ENCODE measurements at places on chromosomes 1 and 21.
A peak's percentile ranks its signal among the peaks of the same experiment; 100 is the strongest.

DNA sequence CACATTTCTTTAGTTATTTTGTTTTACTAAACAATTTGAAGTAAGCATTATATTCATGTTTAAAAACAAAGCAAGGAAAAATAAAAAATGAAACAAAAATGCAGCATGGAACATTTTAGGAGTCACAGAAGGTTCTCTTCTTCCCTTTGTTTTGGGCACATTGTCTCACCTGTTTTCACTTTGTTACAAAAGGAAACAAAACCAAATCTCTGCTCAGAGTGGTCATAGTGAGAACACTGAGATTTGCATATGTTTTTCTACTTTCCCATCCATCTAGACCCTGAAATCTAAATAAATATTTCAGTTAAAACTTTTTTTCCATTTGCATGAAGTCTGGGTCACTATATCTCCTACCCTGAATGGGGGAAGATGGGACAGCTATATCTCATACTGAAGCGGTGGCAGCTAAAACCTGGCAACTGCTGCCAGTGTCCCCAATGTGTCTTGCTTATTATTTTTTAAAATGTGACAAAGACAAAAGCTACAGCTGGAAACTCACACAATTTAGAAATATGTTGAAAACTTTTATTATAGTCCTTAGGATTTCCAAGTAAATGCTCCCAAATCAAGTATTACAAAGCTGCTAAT, 3.5 kb downstream of the EXOC8 start:
- H3K36me3 ChIP-seq: peaks cover 8% of the 10 kb centered on the region
- no peak for DNase-seq
- H3K27me3 ChIP-seq: no peaks in the 10 kb centered on the region
- peak overlapping the region; percentile 98 for H3K27ac ChIP-seq
- H3K4me3 ChIP-seq: peak overlapping the region; percentile 74

DNA sequence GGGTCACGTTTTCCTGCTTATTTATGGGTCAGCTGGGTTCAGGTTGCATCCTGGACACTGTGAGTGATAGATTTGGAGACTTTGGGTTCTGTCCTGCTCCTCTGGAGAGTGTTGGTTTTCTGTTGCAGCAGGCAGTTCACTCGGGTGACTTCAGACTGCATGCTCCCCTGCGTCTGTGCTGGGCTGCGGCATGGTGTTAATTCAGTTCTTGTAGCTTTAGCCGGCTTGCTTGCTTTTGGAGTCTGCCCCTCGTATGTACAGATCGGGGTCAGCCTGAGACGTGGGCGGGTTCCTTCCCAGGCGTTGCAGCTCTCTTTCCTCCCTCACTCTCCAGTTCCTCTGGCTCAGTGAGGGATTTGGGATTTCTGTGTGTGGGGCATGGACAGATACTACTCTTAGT, 38.0 kb downstream of the PCNT start:
- no peaks in the 10 kb centered on the region for H3K27me3 ChIP-seq
- H3K27ac ChIP-seq: peak overlapping the region; percentile 87
- H3K4me1 ChIP-seq: peaks cover 21% of the 10 kb centered on the region
- DNase-seq: no peak
- peaks cover 6% of the 10 kb centered on the region for H3K36me3 ChIP-seq
- H3K4me3 ChIP-seq: peak overlapping the region; percentile 50

GRCh38 chr1:167767761-167768160, 46.0 kb downstream of the MPZL1 start:
- peaks cover 17% of the 10 kb centered on the region for H3K36me3 ChIP-seq
- no peak for DNase-seq
- H3K4me3 ChIP-seq: no peak overlapping the region

DNA sequence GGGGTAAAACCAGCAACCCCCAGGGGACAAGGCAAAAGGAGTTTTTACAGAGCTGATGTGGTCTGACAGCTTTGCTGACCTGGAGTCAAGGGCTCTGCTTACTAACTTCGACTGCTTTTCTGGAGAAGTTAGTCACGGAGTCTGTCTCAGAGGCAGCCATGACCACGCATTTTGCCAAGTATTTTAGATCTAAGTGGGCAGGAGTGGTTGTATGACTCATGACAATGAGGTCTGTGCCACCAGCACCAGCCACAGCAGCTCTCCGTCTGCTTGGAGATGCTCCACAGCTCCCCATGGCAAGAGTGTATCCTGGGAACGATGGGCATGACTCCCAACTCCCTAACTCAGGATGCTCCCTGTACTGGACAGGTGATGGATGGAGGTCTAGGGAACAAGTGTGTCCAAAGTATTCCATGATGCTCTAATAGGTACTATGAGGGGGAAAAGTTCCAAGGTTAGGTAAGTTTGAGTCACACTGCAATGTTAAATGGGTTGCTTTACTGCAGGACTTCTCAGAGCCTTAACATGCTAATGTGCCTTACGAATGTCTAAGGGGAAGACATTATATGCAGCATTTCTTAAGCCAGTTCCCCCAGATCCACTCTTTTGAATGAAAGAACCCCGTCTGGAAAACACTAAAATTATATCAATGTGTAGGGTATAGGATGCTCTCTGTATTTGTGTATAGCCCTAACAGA, 359.0 kb downstream of the HHAT start:
- no peak for DNase-seq
- no peaks in the 10 kb centered on the region for H3K27me3 ChIP-seq
- H3K36me3 ChIP-seq: no peaks in the 10 kb centered on the region

DNA sequence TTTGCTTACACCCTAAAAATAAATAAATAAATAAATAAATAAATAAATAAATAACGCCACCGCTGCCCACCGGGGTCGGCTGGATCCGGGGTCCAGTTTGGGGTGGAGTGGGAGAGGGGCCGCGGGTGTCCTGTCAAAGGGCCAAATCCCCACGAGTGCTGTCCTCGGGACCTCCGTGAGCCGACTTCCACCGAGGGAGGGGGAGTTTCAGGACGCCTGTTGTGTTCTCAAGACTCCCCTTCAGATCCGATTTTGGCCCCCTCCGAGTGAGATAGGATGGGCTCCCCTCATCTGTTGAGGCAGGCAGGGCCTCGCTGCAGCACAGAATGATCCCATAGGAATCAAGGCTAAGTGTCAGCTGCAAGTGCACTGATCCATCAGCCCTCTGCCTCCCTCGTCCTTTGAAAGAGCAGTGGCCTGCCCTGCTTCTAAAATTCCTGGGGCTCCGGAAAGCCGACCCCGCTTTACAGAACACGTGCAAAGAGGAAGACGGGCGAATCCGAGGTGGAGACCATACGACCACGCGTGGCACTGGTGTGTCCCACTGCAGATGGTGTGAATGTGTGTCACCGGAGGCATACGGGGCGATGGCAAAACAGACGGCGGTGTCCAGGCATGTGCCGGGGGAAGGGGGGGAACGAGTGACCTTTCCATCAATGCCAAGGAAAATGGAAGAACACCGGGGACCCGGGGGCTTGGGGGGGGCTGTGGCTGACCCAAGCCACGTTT, 3880.5 kb downstream of the SRGAP2C start:
- no peak overlapping the region for H3K4me3 ChIP-seq
- no peaks in the 10 kb centered on the region for H3K4me1 ChIP-seq
- no peak for DNase-seq
- H3K36me3 ChIP-seq: no peaks in the 10 kb centered on the region

DNA sequence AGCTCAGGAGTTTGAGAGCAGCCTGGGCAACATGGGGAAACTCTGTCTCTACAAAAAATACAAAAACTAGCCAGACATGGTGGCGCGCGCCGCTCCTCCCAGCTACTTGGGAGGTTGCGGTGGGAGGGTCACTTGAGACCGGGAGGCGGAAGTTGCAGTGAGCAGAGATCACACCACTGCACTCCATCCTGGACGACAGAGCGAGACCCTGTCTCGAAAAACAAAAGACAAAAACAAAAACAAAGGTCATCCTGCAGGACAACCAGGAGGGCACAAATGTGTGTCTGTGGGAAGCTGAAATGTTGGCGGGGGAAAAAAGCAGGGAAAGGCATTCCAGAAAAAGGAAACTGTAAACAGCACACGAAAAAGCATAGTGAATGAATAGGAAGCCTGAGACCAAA, 104.1 kb upstream of the HNRNPU start:
- peak overlapping the region; percentile 99 for H3K27ac ChIP-seq
- H3K4me3 ChIP-seq: no peak overlapping the region
- H3K36me3 ChIP-seq: no peaks in the 10 kb centered on the region
- no peaks in the 10 kb centered on the region for H3K27me3 ChIP-seq

DNA sequence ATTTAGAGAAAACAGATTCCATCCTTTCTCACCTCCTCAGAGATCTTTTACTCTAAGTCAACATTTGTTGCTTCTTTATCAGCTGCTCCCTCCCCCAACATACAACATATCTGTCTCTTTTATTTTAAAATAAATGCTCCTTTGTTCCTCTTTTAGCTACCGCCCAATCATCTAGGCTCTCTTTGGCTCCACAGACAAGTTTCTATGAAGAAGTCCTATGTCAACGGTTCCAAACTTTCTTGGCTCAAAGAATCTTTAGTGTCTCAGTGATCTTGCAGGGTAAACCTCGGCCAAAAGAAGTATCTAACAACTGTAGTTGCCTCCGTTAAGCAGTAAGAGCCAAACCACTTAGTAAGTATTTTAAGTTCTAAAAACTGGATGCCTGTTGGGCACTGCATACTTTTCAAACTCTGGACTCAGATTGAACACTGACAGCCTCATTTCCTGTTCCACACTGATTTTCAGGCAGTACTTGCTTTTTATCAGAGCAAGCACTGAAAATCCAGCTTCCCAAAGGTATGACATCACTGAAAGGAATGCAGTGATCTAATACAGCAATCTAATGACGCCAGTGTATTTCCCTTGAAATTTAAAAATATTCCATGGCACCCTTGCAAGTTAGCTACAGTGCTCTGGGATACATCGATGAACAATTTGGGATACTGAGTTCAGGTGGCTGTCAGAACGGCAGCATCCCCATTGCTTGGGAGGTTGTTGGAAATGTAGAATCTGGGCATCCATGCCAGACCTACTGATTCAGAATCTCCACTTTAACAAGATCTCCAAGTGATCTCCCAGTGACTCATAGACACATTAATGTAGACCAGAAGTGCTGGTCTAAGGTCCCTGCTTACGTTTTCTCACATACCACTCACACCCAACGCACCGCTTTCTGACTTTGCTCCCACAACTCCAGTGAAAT, 26.8 kb downstream of the EGLN1 start:
- H3K4me1 ChIP-seq: peaks cover 58% of the 10 kb centered on the region
- no peaks in the 10 kb centered on the region for H3K27me3 ChIP-seq
- no peaks in the 10 kb centered on the region for H3K36me3 ChIP-seq
- no peak overlapping the region for H3K27ac ChIP-seq
- no peak overlapping the region for H3K4me3 ChIP-seq

DNA sequence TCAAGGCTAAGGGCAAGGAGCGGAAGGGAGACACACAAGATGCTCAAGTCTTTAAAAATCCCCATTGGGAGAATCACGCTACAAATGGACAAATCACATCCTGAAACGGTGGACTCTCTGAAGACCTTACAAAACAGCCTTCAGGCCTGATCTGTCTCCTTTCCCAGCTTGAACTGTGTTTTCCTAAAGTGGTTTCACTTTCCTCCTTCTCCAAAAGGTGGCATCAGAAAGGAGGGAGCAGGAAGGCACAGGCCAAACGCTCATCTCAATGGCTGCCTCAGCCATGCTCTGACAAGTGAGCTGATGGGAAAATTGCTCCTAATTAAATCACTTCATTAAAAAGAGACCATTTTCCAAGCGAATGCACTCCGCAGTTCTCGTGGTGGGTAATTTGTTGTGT, 47.7 kb downstream of the UTP25 start:
- DNase-seq: no peak
- no peaks in the 10 kb centered on the region for H3K4me1 ChIP-seq
- no peak overlapping the region for H3K4me3 ChIP-seq
- peaks cover 77% of the 10 kb centered on the region for H3K27me3 ChIP-seq

- peaks cover 42% of the 10 kb centered on the region for H3K27me3 ChIP-seq
- H3K36me3 ChIP-seq: no peaks in the 10 kb centered on the region
- no peak for DNase-seq
- H3K4me3 ChIP-seq: no peak overlapping the region
These were observed 16.2 kb downstream of the PTGER3 start for GRCh38 chr1:71031426-71031825.

- no peaks in the 10 kb centered on the region for H3K27me3 ChIP-seq
- no peaks in the 10 kb centered on the region for H3K36me3 ChIP-seq
- H3K27ac ChIP-seq: no peak overlapping the region
- H3K4me3 ChIP-seq: no peak overlapping the region
These were observed 166.6 kb upstream of the COL11A1 start for GRCh38 chr1:103274886-103275285.

GRCh38 chr1:192936313-192937018, 122.7 kb downstream of the UCHL5 start:
- DNase-seq: no peak
- no peaks in the 10 kb centered on the region for H3K36me3 ChIP-seq
- no peaks in the 10 kb centered on the region for H3K27me3 ChIP-seq
- H3K4me1 ChIP-seq: no peaks in the 10 kb centered on the region

- H3K4me1 ChIP-seq: peaks cover 10% of the 10 kb centered on the region
- H3K27ac ChIP-seq: no peak overlapping the region
- H3K36me3 ChIP-seq: peaks cover 6% of the 10 kb centered on the region
- no peak for DNase-seq
- H3K27me3 ChIP-seq: peaks cover 89% of the 10 kb centered on the region
These were observed 247.0 kb upstream of the POU3F1 start for GRCh38 chr1:38293567-38293966.

GRCh38 chr21:31342348-31342747, 1.7 kb downstream of the TIAM1 start:
- H3K36me3 ChIP-seq: peaks cover 6% of the 10 kb centered on the region
- DNase-seq: no peak
- H3K4me3 ChIP-seq: peak overlapping the region; percentile 94
- peaks cover 36% of the 10 kb centered on the region for H3K4me1 ChIP-seq
- H3K27ac ChIP-seq: no peak overlapping the region

GRCh38 chr1:21292984-21293536, 2.8 kb upstream of the ECE1 start:
- peaks cover 4% of the 10 kb centered on the region for H3K36me3 ChIP-seq
- H3K4me1 ChIP-seq: peaks cover 53% of the 10 kb centered on the region
- peak overlapping the region; percentile 100 for H3K27ac ChIP-seq
- no peaks in the 10 kb centered on the region for H3K27me3 ChIP-seq

- no peaks in the 10 kb centered on the region for H3K36me3 ChIP-seq
- no peak overlapping the region for H3K27ac ChIP-seq
- H3K4me3 ChIP-seq: no peak overlapping the region
- DNase-seq: no peak
- no peaks in the 10 kb centered on the region for H3K4me1 ChIP-seq
These were observed 104.6 kb downstream of the NEGR1 start for GRCh38 chr1:72177711-72178110.

DNA sequence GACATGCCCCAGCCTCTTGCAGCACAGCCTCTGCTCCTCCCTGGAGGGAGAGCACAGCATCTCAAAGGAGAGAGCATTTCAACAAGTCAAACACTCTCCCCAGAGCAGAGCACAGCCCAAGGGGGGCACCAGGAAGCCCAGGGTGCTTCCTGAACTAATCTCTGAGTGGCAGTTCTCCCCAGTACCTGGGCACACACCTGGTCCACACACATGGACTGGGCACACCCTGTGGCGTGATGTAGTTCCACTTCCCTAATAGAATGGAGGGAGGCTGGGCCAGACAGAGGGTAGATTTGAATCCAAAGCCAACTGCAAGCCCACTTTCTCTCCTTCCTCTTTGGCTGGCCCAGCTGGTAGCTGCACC, 55.5 kb downstream of the CD46 start:
- H3K36me3 ChIP-seq: peaks cover 6% of the 10 kb centered on the region
- H3K4me3 ChIP-seq: peak overlapping the region; percentile 65
- peaks cover 45% of the 10 kb centered on the region for H3K4me1 ChIP-seq
- peak overlapping the region; percentile 89 for H3K27ac ChIP-seq

Measured in T-helper 17 cell (primary cell).